Renal cortical epithelial cell (primary cell): ENCODE measurements at places on chromosomes 16 and 17.

DNA sequence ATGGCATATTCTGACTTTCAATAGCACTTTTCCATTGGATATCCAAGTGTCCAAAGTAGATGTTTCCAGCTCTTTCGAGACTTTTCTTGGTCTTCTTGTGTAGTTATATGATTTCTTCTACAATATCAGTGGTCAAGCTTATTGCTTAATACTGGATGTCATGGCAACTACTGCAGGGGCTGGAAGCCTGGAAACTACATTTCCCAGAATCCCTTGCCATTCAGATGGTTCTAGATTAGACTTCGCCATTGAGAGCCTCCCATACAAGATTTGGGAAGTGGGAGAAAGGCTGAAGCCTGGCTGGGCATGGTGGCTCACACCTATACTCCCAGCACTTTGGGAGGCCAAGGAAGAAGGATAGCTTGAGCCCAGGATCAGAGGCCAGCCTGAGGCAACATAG is 153.6 kb downstream of the C16orf95 start:
- no peak for DNase-seq

GRCh38 chr16:27378871-27379481 is 23.0 kb upstream of the IL21R start:
- peak; percentile 42 for DNase-seq

- DNase-seq: no peak
Observed at GRCh38 chr17:252456-252855, 71.0 kb upstream of the DOC2B start.

DNA sequence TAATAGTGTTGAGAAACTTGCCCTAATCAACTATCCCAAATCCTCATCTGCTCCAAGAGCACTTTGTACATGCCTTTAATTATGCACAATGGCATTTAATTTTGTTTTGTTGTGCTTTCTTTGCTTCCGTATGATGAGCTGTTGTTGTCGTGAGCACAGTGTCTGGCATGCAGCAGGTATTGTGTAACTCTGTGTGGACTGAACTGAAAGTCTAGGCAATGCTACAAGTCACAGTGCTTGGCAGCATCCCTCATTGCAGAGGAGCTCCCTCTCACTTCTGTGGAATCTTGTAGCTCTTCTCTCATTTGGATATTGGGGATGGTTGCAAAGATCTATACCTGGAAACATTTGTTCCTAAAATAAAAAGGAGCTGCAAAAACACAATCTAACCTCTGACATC is 502.2 kb upstream of the CA10 start:
- no peak for DNase-seq

DNA sequence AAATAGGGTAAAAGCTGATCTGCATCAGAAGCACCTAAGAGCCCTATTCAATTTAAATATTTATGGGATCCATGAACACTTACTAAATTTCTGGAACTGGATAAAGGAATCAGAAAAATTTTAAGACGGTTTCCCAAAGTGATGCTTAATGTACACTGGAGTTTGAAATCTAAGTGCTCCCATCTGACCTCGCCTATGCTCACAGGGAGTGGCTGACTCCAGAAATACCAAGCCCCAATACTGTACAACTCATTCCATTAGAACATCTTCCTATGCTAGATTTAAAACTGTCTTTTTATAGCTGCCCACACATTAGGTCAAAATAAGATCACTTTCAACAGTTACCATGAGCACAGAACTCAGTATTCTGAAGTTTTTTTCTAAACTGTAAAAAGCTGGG is 1214.6 kb downstream of the CDH11 start:
- no peak for DNase-seq
